K562 (cell line): ENCODE measurements at places on chromosomes 11 and 22.

- no peak for DNase-seq
Observed at GRCh38 chr11:44417731-44418455, 108.0 kb upstream of the ALX4 start.

DNA sequence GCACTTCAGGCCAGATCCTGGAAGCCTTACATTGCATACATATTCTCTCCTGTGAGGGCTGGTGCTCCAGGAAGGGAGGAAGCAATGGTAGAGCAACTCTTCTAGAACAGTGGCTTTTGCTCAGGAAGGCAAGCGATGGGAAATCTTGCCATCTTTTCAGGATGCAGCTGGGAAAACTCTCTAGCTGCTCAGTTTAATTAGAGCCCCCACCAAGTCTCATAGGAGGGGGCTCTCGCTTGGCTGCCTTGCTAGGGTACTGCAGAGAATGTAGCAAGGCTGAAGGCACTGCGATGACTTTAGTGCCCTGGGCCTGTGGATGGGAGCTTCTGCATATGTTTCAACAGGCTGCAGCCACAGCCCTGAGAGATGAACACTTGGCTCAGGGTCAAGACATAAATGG lies 357.2 kb upstream of the SYN3 start:
- no peak for DNase-seq

DNA sequence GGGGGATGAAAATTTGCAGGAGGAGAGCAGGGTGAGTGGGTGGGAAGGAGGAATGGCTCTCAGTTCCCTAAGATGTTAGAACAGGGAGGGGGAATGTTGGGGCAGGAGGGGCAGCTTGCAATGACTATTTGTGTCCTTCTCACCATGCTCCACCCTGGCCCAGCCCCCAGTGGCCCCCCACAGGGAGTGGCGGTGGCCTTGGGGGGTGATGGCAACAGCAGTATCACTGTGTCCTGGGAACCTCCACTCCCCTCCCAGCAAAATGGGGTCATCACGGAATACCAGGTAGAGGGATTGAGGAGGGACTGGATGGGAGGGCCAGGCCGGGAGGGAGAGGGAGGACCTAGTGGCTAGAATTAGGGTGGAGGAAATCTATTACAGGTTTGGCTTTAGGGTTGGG lies 10.2 kb downstream of the ROBO3 start:
- no peak for DNase-seq

- no peak for DNase-seq
Observed at GRCh38 chr11:33373636-33374035, 116.5 kb downstream of the HIPK3 start.

GRCh38 chr11:122598971-122599370 lies 56.6 kb upstream of the UBASH3B start:
- DNase-seq: no peak

DNA sequence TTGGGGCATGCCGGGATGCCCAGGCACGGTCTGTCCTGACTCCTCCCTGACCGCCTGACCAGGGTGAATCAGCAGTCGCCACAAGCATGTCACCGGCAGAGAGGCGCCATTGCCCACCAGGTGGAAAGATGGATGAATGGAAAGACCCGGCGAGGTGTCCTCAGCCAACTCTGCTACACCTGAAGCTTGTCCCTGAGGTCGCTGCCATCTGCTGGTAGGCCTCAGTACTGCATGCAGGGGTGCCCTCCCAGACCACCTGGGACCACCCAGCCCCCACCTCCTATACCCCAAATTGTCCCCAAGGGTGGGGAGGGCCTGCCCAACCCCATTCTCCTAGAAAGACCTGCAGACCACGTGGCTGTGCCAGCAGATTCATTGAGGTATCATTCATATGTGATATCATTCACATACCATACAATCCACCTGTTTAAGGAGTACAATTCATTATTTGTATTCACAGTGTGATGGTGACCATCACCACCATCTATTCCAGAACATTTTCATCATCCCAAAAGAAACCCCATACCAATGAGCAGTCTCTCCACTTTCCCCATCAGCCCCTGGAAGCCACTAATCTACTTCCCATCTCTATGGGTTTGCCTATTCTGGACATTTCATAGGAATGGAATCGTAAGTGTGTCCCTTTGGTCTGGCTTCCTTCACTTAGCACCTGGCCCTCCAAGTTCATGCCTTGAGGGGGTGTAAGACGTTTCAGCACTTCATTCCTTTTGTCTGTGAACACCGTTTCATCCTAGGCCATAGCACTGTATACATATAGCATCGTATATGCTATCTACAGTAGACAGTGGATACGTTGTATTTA lies 17.5 kb downstream of the FGF3 start:
- peak; percentile 78 for DNase-seq

DNA sequence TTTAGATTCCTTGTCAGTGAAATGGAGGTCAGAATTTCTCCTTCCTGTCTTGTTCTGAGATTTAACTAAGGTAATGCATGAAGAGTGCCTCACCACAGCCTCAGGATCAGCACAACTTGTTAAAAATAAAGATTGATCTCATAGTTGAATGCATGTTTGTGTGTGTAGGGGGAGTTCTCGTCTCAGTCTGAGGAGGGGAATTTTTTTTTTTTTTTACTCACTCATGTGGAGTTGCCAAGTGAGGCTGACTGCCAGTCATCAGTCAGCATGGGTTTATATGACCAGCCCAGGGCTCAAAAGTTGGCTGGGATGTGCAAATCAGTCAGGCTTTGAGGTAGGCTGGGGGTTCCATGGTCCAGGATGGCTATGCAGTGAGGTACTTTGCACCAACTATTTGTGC lies 113.2 kb downstream of the FANCF start:
- DNase-seq: no peak

GRCh38 chr22:20531404-20532201 lies 24.2 kb downstream of the MED15 start:
- no peak for DNase-seq

- no peak for DNase-seq
Observed at GRCh38 chr11:19873730-19874129, 161.1 kb downstream of the NAV2 start.

DNA sequence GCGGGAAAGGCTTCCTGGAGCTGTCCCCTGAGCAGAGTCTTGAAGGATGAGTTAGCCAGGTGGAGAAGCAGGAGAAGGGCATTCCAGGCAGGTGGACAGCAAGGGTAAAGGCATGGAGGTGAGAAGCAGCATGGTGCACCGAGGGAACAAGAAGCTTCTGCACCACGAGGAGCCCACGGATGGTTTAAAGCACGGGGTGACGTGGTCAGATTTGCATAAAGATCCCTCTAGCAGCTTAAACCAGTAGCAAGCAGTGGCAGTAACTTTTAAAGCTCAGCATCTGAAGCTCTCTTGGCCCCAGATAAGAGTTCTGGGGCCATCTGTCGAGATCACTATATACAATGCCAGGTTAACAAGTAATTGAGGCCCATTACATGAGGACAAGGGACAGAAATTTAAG lies 36.8 kb downstream of the SERPINH1 start:
- no peak for DNase-seq

- DNase-seq: no peak
Observed at GRCh38 chr11:4559527-4560440, 14.8 kb downstream of the OR52M1 start.

DNA sequence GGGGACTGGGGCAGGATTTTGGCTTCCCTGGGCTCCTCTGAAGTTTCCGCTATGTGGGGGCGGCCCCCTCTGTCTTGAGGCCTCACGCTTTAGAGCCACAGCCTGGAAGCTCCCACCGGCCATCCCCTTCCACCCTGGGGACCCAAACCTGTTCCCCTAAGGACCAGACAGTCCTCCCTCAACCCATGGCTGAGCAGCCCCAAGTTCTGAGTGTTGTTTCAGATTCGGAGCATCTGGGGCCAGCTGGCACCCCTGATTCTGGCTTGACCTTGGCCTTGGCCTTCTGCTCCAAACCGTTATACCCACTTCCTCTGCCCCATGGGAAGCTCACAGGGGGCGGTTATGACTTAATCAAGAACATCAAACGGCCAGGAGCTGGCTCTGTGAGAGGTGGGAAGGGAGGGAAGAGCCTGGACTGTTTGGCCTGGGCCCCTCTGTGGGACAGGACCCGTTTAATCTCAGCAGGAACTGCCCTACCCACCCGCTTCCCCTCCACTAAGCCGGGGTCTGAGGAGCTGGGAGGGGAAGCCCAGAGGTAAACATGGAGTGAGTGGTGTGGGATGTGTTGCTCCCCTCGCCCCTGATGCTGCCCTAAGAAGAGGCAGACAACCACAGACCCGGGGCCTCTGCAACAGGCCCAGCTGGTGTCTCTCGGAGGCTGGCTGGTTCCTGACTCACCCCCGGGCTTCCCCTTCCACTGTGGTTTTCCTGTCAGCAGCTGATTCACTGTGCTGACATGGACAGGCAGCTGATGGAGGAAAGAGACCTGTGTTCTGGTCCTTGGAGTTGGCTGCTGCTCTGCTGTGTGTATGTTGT lies 3.4 kb downstream of the CD82 start:
- DNase-seq: peak; percentile 17

DNA sequence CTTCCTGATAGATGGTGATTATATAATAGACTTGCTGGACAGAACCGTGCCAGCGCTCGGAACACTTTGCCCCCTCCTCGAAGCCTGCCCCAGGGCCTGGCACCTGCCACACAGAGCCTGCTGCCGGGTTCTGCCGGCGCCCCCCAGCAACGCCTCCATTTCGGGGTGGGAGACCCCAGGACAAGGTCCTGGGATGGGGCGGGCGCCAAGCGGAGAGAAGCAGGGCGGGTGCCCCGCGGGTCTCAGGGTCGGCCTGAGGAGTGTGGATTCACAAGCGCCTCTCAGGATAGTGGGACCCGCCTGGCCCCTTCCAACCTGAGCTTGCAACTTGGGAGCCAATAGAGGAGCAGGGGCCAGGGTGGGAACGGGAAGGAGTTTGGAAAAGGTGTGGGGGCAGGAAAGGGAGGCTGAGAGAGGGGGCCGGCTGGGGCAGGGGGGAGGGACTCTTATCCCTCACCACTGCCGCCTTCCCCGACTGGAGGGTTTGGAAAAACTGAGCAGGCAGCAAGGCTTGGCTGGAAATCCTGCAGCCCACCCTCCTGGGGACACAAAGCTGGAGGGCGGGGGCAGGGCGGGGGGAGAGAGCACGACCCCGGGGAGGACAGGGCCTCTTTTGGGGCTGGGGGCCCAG lies 3.3 kb upstream of the BCL9L start:
- peak; percentile 63 for DNase-seq

DNA sequence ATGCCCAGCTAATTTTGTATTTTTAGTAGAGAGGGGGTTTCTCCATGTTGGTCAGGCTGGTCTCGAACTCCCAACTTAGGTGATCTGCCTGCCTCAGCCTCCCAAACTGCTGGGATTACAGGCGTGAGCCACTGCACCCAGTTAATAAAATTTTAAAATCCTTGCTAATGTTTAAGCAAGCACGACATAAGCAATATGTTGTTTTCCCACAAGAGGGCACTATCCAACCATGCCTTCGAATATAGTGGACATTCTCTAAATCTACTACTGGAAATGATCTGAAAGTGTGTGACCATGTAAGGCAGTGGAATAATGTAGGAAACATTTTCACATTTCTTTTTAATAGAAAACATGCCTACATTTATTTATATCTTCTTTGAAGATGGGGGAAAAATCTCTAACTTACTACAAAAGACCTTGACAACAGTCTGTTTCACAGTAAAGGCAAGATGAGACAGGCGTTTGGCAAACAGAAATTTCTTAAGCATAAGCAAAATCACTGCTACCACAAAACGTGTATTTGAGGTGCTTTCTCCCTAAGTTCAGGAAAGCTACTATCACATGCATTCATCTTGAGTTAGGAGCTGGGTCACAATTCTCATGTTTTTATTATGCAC lies 38.2 kb downstream of the PITPNB start:
- peak; percentile 17 for DNase-seq

GRCh38 chr22:24486501-24486921 lies 8.6 kb upstream of the UPB1 start:
- no peak for DNase-seq

- DNase-seq: no peak
Observed at GRCh38 chr11:132451942-132452601, 1080.2 kb downstream of the OPCML start.

- no peak for DNase-seq
Observed at GRCh38 chr11:121762820-121763219, 310.1 kb upstream of the SORL1-AS1 start.

- DNase-seq: no peak
Observed at GRCh38 chr11:95134491-95134890, 44.8 kb downstream of the ENDOD1 start.

DNA sequence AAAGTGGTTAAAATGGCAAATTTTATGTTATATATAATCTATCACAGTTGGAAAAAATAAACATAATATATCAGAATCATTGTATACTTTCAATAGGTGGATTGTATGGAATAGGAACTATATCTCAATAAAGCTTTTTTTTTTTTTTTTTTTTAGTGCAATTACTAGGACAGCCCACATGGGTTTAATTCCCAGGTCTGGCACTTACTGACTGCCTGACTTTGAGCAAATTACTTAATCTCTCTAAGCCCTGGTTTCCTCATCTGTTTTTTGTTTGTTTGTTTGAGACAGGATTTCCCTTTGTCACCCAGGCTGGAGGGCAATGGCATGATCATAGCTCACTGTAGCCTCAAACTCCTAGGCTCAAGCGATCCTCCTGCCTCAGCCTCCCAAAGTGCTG lies 26.1 kb upstream of the BAIAP2L2 start:
- no peak for DNase-seq

GRCh38 chr11:10283991-10284390 lies 10.0 kb downstream of the SBF2 start:
- DNase-seq: no peak

- DNase-seq: no peak
Observed at GRCh38 chr11:117999354-117999993, 13.3 kb downstream of the IL10RA start.

DNA sequence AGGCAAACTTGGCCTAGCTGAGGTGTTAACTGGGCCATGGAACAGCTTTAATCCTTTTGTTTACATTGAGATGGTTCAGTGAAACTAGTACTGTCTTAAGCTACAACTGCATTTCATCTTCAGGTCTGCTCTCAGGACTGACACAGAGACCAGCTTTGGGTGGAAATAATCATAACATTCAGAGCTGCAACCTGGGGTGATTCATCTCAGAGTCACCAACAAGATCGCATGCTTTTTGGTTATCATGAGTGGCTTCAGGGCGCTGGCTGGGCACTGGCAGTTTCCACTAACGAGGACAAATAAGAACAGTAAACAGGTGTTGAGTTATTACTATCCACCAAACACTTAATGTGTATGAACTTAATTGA lies 60.9 kb upstream of the PAX6 start:
- no peak for DNase-seq
